ENCODE measurements at places on chromosomes 4 and X. TPM values are rescaled to one million over a fixed set of nuclear protein-coding genes. Genes with fewer than 3 reads are reported as not detected.

The SAP30 gene
- total RNA-seq: 18.1 TPM

The TRAM1L1 gene
- 2.6 TPM for total RNA-seq

The UCP1 gene
- total RNA-seq: 0.21 TPM

The TASL gene
- total RNA-seq: not detected

The RASSF6 gene
- total RNA-seq: 0.23 TPM

All from GM23338 (cell line).